ENCODE measurements at places on chromosomes 6 and 20. TPM values are rescaled to one million over a fixed set of nuclear protein-coding genes. Genes with fewer than 3 reads are reported as not detected.

The NTSR1 gene
- not detected for total RNA-seq

The KHDC1L gene
- total RNA-seq, result not detected

The PPP1R16B gene
- not detected for total RNA-seq

The FAM110A gene
- 6.5 TPM for total RNA-seq

The CCN5 gene
- 0.67 TPM for total RNA-seq

The HLA-G gene
- total RNA-seq, result not detected

The HDAC2 gene
- 56.7 TPM for total RNA-seq

The POM121L2 gene
- not detected for total RNA-seq

The TRAPPC3L gene
- total RNA-seq, result 1.5 TPM

The KCNK16 gene
- not detected for total RNA-seq

The FAM209B gene
- total RNA-seq, result not detected

The MICB gene
- 5.3 TPM for total RNA-seq

The ULBP1 gene
- total RNA-seq, result 23.5 TPM

The FOXC1 gene
- total RNA-seq, result 9.6 TPM

The ZNFX1 gene
- total RNA-seq, result 24.8 TPM

The OR12D3 gene
- total RNA-seq, result not detected

The DYNLRB1 gene
- total RNA-seq, result 55.5 TPM

The HMGN3 gene
- total RNA-seq, result 25.0 TPM

The RIMS1 gene
- 1.0 TPM for total RNA-seq

The DEFB113 gene
- total RNA-seq, result not detected

The EPB41L1 gene
- 14.4 TPM for total RNA-seq

The LTA gene
- not detected for total RNA-seq

The RFX6 gene
- total RNA-seq, result not detected

The POLR1H gene
- 18.8 TPM for total RNA-seq

The HTR1E gene
- not detected for total RNA-seq

The ANKEF1 gene
- 4.8 TPM for total RNA-seq

The TAP2 gene
- total RNA-seq, result 41.8 TPM

The SEMG1 gene
- total RNA-seq, result not detected

The NEU1 gene
- 37.2 TPM for total RNA-seq

The FKBP1C gene
- total RNA-seq, result 0.67 TPM

The ERVFRD-1 gene
- total RNA-seq, result not detected

Data from mammary epithelial cell (primary cell).